ENCODE measurements at places on chromosomes 3 and 15.

DNA sequence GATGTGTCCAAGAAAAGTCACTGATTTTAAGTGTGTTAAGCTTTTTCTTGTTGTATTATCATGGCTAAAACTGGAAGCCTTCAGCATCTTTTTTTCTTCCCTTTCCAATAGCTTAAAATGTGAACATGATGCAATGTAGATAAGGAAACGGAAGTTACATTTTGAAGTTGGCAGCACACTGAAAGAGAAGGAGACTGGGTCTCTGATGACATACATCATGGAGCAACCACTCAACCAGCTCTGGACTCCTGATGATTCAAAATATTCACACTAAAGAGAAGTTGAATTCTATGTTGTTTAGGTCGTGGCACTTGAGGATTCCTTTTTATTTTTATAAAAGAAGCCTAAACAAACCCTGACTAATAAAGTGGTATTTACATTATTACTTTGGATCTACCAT is 488.3 kb upstream of the ALCAM start:
- no peak for DNase-seq

GRCh38 chr3:196471551-196471950 is 32.0 kb downstream of the RNF168 start:
- no peak for DNase-seq

DNA sequence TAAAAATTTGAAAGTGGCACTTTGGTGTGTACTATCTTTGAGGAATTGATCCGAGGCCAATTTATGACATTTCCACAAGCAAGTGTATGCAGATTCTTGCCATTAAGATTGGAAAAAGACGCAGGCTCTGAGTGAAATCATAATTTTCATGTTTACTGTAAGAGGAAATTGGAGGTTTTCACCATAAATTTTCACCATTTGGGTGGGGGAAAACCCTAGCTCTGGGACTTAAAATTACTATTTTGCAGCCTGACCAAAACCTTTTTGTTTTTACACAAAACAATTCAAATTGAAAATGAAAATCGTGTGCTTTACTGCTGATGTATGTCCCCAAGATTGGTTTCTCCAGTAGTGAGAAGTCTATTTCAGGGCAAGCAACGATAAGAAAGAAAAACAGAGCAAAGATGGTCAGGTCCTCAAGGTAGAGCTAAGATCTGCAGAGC is 282.6 kb downstream of the FOXP1 start:
- DNase-seq = no peak

DNA sequence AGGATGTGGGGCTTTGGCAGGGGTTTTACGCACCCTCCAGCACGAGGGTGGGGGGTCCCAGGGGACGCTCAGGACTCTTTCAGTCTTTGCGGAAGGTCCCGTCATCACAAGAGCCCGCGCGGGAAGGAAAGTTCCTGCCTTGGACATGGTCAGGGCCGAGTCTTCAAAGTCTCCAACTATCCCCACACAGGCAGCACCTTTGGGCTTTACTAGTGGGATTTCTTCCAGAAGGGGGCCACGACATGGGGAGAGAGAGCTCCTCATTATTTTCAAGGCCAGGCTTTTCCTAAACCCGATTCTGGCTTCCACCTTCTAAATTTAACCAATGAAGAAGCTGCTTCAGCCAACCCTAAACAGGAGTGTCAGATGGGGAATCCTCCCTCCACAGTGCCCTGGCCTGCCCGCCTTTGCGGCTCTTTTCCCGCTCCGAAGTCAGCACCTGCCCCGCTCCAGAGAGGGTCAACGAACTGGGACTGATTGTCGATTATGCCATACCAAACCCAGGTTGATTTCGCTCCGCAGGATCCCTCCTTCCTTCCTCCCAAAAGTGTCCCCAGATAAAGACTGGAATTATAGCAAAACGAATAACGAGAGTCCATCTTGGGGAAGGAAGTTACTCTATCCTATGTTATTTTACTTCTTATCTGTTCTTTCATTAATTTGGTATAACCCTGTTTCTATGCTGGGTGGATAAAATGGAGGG is 11.0 kb downstream of the SHOX2 start:
- no peak for DNase-seq

DNA sequence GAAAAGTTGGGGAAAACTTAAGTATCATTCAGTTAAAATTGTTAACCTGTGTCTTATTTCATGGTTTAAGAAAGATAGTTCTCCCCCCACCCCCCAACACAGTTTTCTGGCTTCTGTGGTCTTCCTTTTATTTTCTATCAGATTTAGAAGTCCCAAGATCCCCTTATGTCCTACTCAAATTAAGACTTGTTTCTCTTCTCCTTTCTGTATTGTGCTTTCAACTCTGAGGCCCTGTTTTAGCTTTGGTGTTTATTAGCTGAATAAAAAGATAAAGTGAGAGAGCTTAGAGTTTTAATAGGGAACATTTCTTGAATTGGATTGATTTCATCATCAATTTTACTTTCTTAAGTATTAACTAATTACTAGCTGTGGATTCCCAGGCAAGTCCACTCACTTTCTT is 62.6 kb downstream of the AKAP13 start:
- DNase-seq = no peak

DNA sequence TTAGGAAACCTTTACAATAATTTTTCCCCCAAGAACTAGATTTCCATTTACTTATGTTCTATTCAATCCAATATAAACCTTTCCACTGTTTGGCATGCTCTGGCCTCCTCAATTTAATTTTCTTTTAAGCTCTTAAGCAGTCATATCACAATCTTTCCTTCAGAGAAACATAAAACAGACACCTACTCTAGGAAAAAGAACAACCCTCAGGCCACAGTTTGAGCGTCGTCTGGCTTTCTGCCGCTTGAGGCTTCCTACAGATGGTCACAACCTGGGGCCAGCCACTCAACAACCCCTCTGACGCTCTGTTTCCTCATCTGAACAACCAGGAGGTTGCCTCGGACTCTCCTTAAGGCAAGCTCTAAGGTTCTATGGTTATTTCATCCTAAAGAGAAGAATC is 143.3 kb downstream of the ADAMTS17 start:
- no peak for DNase-seq

DNA sequence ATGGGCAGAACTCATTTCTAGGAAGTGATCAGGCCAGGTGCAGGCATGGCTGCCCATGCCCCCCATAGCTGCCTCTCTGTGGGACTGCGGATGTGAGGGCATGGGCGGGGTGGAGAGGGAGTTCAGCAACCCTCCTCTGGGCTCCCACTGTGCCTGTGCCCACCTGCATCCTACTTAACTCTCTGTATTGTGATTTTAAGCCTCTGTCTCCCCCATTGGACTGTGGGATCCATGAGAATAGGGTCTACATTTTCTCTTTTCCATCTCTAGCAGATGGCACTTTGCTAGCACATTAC is 194.3 kb downstream of the CHST2 start:
- no peak for DNase-seq

DNA sequence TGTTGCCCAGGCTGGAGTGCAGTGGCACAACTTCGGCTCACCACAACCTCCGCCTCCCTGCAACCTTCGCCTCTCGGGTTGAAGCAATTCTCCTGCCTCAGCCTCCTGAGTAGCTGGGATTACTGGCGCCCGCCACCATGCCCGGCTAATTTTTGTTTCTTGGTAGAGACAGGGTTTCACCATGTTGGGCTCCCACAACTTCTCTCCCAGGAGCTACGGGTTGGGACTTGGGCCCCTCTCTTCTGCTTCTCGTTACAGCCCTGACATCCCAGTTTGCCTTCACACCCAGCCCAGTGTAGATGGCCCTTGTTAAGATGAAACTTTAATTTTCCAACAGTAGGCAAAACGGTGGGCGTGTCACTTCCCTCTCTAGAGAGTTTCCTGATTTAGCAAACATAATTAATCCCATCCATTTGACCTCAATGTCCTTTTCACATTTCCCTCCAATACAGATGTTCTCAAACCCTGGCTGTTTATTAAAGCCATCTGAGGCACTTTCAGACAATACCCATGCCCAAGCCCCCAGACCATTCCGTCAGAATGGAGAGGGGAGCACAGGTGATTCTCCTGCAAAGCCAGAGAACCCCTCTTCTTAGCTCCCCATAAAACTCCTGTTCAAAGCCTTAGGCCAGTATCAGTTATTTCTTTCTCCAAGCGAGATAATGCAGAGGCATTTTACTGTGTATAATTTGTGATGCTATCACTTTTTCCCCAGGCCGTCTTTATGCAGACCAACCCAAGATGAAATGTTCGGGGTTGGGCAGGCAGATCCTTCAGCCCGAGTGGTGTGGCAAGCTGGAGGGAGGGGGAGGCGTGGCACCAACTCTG is 245.7 kb downstream of the XXYLT1 start:
- DNase-seq = no peak

GRCh38 chr3:197791892-197792647 is 1.0 kb downstream of the LRCH3 start:
- no peak for DNase-seq

- DNase-seq = no peak
Measured at GRCh38 chr3:19598870-19599269, 335.1 kb downstream of the EFHB start.

GRCh38 chr3:194397757-194398312 is 1.2 kb downstream of the GP5 start:
- peak; percentile 8 for DNase-seq

DNA sequence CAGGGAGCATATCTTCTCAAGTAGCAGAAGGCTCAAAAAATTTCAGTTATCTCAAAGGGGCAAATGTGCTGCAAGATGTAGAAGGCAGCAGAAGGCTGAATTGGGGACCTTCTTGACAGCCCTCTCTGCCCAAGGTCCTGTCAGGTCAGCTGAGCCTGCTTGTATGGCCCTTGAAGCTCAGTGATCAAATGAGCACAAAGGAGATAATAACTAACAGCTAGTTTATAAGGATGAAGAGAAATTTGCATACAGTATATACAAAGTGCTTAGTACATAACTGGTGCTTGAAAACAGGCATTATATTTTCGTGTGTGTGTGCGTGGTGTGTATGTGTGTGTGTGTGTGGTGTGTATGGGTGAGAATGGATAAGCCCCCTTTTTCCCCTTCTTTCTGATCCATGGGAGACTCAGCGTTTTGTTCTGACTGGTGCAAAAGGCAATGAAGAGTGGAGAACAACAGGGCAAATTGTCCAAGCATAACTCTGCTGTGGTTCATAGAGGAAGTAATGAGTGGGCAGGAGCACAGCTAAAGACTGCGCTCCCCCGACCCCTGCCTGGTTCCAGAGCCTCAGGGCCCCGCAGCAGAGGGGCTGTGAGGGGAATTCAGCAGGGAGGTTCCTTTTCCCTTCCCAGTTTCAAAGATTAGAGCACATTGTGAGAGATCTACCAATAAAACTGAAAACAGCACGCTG is 356.8 kb upstream of the NR2F2 start:
- no peak for DNase-seq

- DNase-seq = no peak
Measured at GRCh38 chr3:129122412-129123011, 908 bp upstream of the RAB43 start.

- DNase-seq = no peak
Measured at GRCh38 chr3:38411591-38411990, 42.1 kb upstream of the ACVR2B start.

GRCh38 chr3:15107075-15107947 is 8.4 kb upstream of the RBSN start:
- no peak for DNase-seq

DNA sequence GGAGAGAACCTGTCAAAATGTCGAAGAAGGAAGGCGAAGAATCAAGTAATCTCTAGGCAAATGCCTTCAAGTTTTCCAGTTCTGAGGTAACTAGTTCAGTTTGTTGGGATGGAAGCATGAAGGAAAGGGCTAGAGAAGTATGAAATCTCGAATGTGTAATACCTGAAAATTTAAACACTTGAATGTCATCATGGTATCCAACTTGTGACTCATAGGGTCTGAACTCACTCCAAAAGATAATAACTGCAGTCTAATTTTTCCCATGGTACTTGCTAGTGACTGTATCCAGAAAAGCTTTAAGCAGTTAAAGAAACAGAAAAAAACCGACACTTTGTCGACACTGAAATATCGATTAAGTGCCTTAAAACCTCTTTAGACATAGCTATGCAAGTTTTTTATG is 102.9 kb upstream of the CHRM5 start:
- no peak for DNase-seq

DNA sequence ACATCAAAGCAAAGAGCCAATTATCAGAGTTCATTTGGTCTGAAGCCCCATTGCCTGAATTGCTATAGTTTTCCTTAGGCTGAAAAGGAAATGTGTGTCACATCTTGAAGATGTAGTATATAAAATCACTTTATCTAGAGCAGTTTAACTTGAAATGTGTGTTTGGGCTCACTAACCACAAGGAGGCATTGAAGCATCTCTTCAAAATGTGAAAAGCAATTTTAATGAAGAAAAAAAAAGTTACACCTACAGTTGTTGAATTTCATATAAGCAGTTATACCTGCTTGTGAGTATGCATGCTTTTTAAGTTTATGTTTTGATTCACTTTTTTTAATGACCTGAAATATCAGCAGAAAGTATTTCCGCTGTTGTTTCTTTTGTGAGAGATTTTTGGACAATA is 129.3 kb downstream of the IQCH start:
- DNase-seq = no peak

- no peak for DNase-seq
Measured at GRCh38 chr15:84599906-84600305, 903 bp upstream of the ZSCAN2 start.

DNA sequence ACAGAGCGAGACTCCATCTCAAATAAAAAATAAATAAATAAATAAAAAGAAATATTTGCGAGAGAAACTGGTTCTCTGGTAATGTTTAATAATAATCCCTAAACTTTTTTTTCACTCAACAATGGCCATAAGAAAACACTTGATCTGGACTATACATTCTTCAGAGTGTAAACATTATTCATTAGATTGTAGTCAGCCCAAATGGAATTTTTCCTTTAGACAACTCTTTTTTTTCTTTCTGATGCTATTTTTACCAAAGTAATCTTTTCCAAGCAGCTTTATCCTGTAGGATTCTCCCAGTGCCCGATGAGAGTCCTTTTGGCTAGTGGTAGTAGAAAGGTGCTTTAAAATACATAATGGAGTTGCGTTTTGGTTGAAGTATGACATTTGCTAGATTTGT is 90.4 kb downstream of the NEDD4 start:
- no peak for DNase-seq

DNA sequence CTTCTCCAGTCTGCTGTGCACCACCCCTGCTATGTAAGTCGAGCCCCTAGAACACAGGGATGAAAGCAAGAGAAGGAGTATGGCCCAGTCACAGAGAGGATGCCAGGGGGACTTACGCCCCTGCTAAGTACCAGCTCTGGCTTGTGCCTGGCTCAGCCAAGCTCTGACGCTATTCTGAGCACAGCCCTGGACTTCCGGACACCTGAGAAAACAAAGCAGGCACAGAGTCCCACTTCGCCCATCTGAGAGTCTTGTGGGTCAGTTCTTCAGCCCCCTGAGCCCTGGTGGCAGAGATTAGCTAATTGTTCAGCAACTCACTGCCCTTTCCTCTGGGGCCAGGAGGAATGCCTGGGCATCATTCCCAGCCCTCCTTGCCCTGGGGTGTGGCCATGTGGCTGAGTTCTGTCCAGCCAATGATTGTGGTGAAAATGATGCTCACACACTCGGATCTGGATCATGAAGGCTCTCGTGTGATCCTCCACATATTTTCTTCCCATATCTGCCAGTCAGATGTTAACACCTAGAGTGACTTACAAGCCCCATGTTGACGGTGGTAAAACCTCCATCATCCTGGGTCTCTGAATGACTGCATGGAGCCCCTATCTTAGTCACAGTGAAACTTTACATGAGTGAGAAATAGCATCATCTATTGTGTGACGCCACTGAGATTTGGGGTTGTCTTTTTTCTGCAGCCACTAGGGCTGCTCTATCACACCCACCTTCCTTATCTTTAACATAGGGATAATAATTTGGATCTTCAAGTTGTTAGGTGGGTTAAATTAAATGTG is 105.7 kb downstream of the TPRA1 start:
- no peak for DNase-seq
